ENCODE measurements at places on chromosomes 7 and 10. TPM values are rescaled to one million over a fixed set of nuclear protein-coding genes. Genes with fewer than 3 reads are reported as not detected.

- H3K36me3 ChIP-seq = peaks cover 79% of the 10 kb centered on the region
- no peak overlapping the region for H3K4me3 ChIP-seq
- no peak for DNase-seq
- H3K27me3 ChIP-seq = no peaks in the 10 kb centered on the region
- no peaks in the 10 kb centered on the region for H3K4me1 ChIP-seq
- H3K27ac ChIP-seq = no peak overlapping the region
These were observed 73.2 kb downstream of the SPDYE5 start for GRCh38 chr7:75565132-75565837.

HKDC1 gene
- total RNA-seq = not detected

DNA sequence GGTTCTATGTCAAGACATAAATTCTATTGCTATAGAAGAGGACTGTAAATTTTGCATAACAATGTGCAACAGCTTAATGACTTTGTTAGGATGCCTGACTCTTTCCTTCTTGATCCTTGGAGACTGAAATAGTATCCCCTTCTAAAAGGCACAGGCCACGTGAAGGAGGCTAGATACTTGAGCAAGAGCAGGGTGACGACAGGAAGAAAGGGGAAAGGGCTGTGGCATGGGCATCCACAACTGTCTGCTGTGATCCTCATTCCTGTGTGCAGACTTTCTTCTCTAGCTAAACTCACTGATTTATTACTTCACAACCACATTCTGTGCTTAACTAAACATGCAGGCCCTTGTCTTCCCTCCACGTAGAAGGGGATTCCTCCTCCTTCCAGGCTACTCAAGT is 1111.8 kb upstream of the C7orf33 start:
- no peaks in the 10 kb centered on the region for H3K36me3 ChIP-seq
- no peak for DNase-seq
- H3K27ac ChIP-seq = 0 out of 2 replicates have a peak overlapping the region, but pooled peaks have one; percentile 27
- no peaks in the 10 kb centered on the region for H3K4me1 ChIP-seq

DNA sequence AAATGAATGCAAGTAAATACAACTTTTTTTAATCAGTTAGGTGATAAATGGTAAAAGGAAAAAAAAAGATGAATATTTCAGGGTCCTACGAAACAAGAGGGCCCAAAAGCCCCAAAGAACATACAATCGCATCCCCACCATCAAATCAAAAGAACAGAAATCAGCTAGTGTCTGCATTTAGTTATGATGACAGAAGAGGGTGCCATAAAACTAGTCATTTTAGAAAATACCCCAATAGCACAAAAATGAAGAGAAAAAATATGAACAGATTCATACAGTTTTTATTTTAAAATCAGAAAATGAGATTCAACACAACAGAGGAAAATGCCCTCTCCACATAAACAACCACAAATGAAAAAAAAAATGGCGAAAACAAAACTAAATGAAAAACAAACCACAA is 905.5 kb downstream of the REEP3 start:
- no peaks in the 10 kb centered on the region for H3K4me1 ChIP-seq
- DNase-seq = no peak
- no peak overlapping the region for H3K4me3 ChIP-seq
- no peaks in the 10 kb centered on the region for H3K36me3 ChIP-seq
- no peaks in the 10 kb centered on the region for H3K27me3 ChIP-seq

DNA sequence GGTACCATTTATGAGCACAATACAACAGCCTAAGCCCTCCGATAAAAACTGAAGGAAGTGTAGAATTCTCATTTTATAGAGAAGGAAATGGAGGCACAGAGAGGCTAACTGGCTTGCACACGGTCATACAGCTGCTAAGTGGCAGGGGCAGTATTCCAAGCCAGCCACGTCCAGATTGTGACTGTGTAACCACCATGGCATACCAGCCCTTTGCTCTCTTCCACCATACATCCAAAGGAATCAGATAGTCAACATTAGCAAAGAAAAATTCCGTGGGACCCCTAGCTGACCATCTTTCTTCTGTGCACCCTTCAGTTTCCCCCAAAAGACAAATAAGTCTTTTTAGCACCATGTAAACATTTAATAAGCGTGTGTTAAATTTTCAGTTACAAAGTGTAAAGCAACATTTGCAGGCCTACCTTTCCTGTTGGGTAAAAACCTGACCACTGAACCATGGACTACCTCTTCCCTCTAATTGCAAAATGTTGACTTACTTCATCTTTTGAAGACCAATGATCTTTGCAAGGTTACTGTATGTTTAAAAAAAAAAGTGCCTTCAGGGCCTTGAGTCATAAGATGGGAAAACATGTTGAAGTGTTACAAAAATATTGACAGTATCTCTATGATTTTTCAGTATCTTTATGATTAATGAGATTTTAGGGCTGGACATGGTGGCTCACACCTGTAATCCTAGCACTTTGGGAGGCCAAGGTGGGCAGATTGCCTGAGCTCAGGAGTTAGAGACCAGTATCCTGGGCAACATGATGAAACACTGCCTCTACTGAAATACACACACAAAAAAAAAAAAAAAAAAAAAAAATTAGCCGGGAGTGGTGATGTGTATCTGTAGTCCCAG is 24.3 kb upstream of the PDZD8 start:
- H3K27ac ChIP-seq = no peak overlapping the region
- peaks cover 2% of the 10 kb centered on the region for H3K4me1 ChIP-seq
- no peak for DNase-seq
- no peaks in the 10 kb centered on the region for H3K36me3 ChIP-seq
- no peak overlapping the region for H3K4me3 ChIP-seq

DNA sequence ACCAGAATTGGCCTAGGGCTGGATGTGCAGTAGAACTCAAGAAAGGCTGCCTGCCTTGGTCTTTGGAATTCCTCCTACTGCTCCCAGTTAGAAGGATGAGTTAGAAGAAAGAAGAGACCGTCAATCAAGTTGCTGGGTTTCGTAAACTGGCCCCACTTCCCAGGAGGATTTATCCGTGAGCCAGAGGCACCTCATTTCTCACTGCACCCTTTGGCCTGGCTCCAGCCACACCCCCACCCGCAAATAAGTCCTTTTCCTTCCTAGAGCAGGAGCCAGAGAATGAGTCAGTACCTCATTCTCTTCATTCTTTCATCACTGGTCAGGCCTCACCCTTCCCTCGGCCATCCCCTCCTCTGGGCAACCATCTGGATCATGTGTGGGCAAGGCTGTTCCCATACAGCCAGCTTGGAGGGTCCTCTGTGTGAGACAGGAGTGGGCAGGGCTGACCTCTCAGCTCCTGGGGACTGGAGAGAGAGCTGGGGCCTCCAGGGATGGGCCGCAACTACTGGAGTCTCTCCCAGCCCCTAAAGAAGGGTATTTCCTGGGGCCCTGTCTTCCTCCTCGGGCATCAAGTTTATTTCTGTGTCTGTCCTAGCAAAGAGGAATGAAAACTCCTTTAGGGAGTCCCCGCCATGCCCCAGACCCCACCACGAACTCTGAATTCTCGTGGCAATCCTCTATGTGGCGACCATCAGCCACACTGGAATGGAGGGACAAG is 87.2 kb upstream of the DUSP5 start:
- 0 out of 2 replicates have a peak, but pooled peaks cover 2% of the 10 kb centered on the region for H3K27me3 ChIP-seq
- DNase-seq = no peak
- H3K4me1 ChIP-seq = peaks cover 26% of the 10 kb centered on the region
- H3K27ac ChIP-seq = no peak overlapping the region
- no peak overlapping the region for H3K4me3 ChIP-seq

IFIT1B gene
- not detected for total RNA-seq

- H3K36me3 ChIP-seq = peaks cover 4% of the 10 kb centered on the region
- H3K4me1 ChIP-seq = no peaks in the 10 kb centered on the region
- DNase-seq = no peak
- no peak overlapping the region for H3K27ac ChIP-seq
These were observed 63.7 kb upstream of the BAIAP2L1 start for GRCh38 chr7:98464558-98464940.

GRCh38 chr7:117095055-117095454 is 141.8 kb downstream of the ST7 start:
- H3K4me3 ChIP-seq = no peak overlapping the region
- H3K4me1 ChIP-seq = no peaks in the 10 kb centered on the region
- DNase-seq = no peak
- H3K27me3 ChIP-seq = no peaks in the 10 kb centered on the region
- no peaks in the 10 kb centered on the region for H3K36me3 ChIP-seq
- H3K27ac ChIP-seq = no peak overlapping the region

CALHM1 gene
- total RNA-seq = 0.30 TPM

DNA sequence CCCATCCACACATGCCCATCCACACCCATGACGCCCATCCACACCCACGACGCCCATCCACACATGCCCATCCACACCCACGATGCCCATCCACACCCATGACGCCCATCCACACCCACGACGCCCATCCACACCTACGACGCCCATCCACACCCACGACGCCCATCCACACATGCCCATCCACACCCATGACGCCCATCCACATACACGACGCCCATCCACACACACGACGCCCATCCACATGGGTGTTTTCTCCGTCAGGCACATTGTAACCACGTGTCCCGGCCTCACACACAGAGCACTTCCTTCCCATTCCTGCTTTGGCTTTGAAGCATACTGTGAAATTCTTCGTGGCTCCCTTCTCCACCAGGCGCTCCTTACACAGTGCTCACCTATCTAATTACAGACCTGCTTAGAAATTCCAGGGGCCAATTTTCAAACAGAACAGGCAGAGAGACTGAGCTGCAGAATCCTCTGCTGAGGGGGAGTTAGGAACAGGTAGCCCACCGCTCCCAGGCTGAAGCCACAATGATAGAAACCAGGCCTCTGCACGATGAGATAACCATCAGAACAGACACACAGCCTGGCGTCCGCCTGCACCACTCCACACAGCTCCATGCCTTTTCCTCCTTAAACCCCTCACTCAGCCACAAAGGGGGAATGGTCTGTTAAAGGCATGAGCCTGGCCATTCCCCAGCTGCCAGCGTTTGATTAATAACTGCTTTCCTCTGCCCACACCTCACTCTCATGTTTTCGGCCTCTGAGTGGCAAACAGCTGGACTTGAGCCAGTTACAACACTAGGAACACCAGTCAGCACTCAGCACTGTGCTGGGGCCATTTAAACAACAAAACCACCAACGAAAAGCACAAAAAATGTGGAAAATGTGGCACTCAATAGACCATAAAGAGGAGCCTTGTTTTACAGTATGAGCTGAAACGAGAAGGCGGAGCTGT is 501.6 kb downstream of the PTPRN2 start:
- H3K4me1 ChIP-seq = peaks cover 9% of the 10 kb centered on the region
- peaks cover 32% of the 10 kb centered on the region for H3K36me3 ChIP-seq
- no peak overlapping the region for H3K27ac ChIP-seq
- no peak for DNase-seq

DNA sequence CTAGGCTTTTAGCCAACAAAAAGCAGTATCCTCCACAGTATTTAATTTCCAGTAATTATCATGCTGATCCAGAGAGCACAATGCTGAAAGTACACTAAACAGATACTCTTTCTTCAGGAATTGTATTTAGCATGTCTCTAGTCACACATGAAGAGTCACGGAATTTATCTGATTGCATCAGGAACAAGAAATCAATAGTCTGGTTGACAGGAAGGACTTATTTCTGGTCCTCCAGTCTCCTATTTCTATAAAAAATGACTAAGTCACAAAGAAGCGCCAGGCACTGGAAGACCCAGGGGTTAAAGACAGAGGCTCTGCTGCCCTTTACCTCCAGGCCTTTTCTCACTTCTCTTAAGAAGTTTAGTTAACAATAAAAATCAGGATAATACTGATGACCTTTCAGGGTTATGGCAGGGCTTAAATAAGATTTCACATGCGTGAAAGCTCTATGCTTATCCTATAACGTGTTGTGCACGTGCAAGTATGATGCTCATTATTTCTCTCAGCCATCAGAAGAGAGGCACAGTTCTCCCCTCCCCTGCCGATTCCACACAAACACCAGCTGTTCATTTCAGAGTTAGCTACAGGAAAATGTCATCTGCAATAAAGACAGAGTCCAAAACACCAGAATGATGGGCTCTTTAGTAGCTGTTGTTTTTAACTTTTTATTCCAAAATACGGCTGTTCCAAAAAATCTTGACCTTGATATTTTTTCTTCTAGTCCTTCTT is 36.9 kb downstream of the SLC26A4 start:
- H3K4me1 ChIP-seq = peaks cover 33% of the 10 kb centered on the region
- H3K27ac ChIP-seq = no peak overlapping the region
- no peaks in the 10 kb centered on the region for H3K27me3 ChIP-seq
- no peaks in the 10 kb centered on the region for H3K36me3 ChIP-seq
- H3K4me3 ChIP-seq = no peak overlapping the region

- no peaks in the 10 kb centered on the region for H3K27me3 ChIP-seq
- H3K36me3 ChIP-seq = no peaks in the 10 kb centered on the region
- H3K4me1 ChIP-seq = peaks cover 32% of the 10 kb centered on the region
- H3K27ac ChIP-seq = peak overlapping the region; percentile 79
These were observed 39.6 kb upstream of the HSPB1 start for GRCh38 chr7:76262683-76263402.

GRCh38 chr10:2196272-2196671 is 458.9 kb upstream of the ADARB2 start:
- peaks cover 5% of the 10 kb centered on the region for H3K4me1 ChIP-seq
- no peak overlapping the region for H3K27ac ChIP-seq
- H3K4me3 ChIP-seq = no peak overlapping the region
- DNase-seq = no peak
- peaks cover 45% of the 10 kb centered on the region for H3K36me3 ChIP-seq
